ENCODE measurements at places on chromosomes 12 and 14.

GRCh38 chr12:78470354-78471195 lies 394.0 kb upstream of the SYT1 start:
- DNase-seq: no peak

DNA sequence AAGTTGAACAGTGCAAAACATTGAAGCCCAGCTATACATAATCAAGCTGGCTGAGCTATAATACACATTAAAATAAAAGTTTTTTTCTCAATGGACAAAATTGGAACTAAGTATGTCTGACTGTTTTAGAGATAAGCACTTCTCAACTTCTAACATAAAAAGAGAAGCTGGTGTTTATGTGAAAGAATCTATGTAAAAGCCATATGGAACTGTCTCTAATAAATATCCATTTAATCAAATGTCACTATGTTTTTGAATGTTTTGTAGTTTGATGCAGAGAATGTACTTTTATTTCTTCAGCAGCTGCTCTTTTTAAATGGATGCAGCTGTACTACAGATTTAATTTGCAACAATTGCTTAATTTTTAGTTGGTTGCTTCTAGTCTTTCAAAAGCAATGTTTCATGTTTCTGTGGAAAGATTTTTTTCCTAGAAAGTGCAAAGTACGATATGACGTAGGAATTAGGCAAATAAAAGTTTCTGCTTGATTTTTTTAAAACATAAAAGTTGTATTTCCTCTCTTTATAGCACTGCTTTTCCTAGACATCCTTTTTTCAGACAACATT lies 114.2 kb downstream of the PDE3A start:
- DNase-seq: no peak

DNA sequence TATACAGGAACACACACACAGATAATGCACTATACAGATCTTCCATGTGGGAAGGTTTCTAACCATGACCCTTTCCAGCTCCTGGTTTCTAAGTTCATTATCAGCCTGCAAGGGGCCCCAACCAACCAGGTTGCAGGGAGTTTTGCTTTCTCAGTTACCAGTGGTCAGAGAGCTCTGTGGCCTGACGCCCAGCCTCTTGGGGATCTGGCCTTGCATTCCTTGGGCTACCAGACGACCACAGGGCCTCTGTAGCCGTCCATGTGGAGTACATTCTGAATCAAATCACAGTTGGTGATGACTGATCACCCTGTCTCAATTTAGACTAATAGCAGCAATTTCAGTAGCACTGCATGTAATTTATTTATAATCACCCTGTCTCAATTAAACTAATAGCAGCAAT lies 47.5 kb downstream of the PAH start:
- DNase-seq: no peak

DNA sequence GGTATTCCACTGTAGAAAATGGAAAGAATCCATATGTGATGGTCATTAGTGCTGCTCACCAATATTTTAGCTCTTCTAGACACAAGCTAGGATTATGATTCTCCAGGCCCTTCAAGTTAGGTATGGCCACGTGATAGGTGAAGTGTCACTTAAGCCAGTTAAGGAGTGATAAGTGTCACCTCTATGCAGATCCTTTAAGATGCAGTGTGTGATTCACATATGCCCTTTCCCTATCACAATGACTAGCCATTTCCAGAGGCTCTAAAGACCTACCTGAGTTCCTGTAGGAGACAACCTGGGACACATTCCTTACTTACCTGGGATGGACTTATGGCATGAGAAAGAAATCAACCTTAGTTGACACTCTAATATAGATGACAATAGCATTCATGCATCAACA lies 343.2 kb downstream of the NELL2 start:
- DNase-seq: no peak

- no peak for DNase-seq
Observed at GRCh38 chr14:61569308-61569707, 126.0 kb upstream of the HIF1A start.

DNA sequence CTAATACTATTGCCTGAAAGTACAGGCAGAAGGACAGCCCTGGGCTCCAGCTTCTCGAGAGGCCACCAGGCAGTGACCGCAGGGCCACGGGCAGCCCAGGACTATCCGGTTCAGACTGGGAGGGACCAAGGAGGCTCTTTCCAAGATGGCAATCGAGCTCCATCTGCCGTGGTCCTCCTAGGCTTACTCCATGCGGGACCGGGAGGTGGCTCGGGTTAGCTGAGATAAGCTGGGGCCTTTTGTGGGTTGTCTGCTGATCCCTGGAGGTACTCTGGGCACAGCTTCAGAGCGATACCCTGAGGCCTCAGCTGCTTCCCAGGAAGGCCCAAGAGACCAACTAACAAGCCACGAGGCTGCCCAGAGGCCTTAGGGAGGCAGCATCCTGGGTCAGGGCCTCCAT lies 33.1 kb downstream of the SNRNP35 start:
- DNase-seq: no peak

DNA sequence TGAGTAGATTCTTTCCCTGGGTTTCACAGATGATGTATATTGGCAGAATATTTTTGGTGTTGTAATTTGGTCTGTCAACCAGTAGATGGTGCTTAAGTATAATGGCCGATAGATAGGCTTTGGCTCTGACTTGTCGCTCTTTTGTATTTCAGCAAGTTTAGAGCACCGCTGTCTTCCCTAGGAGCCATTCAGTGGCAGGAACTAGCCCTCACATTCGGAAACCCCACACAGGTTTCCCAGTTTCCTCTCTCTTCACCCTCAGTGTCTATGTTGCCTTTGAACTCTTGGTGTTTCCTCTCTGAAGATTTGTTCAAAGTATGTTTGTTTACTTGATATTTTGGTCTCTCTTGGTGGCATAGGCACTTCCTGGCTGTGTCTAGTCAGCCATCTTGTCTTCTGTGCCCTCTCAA lies 102.2 kb downstream of the GPHN start:
- DNase-seq: no peak

DNA sequence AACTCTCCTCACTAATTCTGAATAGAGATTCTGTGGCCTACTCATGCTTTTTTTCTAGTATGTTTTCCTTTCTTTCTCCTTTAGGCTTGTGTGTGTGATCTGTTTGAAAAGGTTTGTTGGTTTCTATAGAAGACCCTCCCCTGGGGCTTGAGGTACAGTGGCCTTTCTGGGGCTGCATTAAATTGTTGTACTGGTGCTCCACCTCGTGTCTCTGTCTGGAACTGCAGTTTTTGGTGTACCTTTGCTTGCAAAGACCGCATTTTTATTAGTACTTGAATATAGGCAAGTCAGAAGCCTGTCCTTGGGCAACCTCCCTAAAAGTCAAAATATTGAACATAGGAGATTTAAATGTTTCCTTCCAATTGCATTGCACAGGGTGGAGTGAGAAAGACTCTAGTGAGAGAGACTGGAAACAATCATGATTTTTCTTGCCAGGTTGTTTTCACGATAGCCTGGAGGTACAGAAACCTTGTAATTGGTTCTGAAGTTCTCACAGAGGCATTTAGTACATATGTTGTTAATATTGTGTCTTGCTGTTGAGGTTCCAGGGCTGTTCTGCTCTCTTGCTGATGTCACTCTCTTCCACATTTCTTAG lies 39.0 kb downstream of the SLCO1B1 start:
- DNase-seq: peak; percentile 0

DNA sequence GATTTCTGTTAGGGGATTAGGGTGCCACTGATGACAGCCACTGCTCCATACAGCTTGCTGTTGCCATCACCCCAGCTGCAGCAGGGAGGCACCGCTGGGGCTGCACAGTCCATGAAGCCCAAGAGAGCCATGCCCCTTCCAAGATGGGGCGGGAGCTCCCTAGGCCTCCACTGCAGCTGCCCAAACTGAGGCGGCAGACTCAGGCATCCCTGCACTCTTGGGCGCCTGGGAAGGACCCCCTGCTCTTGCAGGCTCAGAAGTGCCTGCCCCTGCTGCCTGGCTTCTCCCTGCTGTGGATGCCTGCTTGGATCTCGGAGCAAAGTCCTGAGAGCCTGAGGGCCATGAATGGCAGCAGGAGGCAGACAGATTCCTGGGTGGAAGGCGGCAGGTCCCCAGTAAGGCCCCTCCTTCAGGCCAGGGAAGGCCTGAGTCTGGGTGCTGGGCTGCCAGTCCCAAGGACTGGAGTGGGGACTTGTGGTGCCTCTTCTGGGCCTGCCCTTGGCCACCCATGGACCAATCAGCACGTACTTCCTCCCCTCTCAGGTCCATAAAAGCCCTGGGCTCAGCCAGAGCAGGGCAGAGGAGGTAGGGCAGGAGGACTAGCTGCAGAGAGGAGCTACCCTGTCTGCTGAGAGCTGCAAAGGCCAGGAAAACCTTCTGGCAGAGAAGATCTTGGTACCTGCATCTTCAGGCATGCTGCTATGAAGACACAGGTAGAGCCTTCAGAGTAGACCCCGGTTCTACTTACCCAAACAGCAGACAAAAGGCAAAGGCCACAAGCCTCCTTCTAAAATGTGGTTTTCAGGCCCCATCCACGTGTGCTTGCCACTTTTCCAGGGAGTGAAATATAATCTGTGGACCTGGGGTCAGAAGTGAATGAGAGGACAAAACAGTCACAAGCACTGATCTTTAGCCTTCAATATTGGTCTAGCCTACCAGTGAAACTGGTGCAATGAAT lies 30.0 kb upstream of the STK38L start:
- no peak for DNase-seq

- no peak for DNase-seq
Observed at GRCh38 chr12:76316468-76316867, 31.7 kb downstream of the BBS10 start.

All from NCI-H1048 (cell line).